ENCODE measurements at places on chromosomes 7 and 10.

DNA sequence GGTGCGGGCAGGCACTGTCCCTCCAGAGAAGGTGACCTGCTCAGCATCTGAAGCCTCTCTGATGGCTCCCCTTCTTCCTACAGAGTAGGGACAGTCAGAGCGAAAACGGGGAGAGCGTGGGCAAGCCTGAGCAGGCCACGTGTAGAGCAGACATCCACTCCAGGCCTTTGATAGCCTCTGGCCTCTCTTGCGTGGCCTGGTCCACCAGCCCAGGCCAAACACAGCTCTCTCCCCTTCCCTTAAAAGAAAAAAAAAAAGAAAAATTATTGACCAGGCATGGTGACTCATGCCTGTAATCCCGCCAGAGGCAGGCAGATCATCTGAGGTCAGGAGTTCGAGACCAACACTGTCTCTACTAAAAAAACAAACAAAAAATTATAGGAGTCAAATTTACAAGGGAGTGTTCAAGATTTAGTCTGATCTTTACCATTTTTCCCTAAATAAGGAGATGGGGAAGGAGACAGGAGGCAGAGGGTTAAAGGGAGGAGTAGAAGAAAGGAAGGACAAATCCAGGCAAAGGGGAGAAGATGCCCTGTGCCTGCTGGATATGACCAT is 84.8 kb downstream of the PLXNA4 start:
- DNase-seq, result no peak

- DNase-seq, result no peak
These were observed 583.7 kb downstream of the GATA3 start for GRCh38 chr10:8638088-8638672.

- no peak for DNase-seq
These were observed 107.4 kb downstream of the DNAJB6 start for GRCh38 chr7:157444011-157444842.

DNA sequence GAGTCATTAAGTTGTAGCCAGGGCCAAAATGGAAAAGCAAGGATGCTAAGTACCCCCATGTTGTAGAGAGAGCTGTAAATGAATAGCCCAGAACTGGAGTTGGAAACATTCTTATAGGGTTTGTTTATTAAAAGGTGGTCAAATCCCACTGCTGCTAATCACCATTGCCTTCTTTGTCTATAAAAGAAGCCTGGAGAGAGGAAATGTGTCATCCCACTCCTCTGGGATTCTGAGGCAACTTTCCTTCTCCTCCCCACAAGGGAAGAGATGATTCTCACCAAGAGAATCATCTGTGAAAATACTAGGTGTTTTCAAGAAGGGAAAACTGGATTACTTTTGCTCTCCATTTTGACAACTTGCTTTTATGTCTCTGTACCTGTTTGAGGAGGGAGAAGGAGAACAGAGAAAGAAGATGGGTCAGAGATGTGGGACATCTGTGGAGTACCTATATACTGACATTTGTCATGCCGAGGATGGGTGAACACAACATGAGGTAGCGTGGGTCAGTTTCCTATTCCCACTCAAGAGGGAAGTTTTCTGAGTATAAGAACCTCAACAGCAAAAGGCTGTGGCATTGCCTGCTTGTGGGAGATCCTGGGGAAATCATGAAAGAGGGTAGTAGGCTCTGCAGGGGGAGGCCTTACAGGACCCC is 262.2 kb downstream of the KIF20B start:
- no peak for DNase-seq

- no peak for DNase-seq
These were observed 37.5 kb downstream of the HELLS start for GRCh38 chr10:94583124-94583523.

GRCh38 chr7:99437946-99438572 is 539 bp downstream of the PTCD1 start:
- no peak for DNase-seq

- DNase-seq, result no peak
These were observed 7.2 kb upstream of the GRID1 start for GRCh38 chr10:86373828-86374227.

GRCh38 chr7:126792521-126792920 is 460.2 kb downstream of the GRM8 start:
- DNase-seq, result no peak

DNA sequence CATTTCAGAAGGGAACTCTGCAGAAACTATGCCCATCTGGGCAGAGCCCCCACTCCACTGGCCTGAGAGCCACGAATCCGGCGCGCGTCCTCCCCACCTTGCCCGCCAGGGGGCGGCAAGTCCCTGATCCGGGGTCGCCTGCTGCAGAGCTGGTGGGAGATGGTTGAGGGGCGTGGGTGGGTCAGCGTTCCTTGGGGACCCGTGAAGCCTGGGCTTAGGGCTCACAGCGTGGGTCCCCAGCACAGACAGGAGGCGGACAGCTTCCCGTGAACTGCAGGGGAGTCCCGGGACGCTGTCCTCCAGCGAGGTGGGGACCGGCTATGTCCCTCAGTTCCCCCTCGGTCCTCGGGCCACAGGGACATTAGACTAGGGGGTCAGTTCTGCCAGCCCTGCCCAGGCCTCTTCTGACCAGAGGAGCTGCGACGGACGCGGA is 585 bp upstream of the POP7 start:
- peak; percentile 73 for DNase-seq

GRCh38 chr10:28118985-28119628 is 120.2 kb upstream of the ODAD2 start:
- DNase-seq, result peak; percentile 1

GRCh38 chr10:106399112-106399511 is 765.4 kb downstream of the SORCS1 start:
- DNase-seq, result no peak

- no peak for DNase-seq
These were observed 62.2 kb downstream of the GRID1 start for GRCh38 chr10:86304436-86304835.

DNA sequence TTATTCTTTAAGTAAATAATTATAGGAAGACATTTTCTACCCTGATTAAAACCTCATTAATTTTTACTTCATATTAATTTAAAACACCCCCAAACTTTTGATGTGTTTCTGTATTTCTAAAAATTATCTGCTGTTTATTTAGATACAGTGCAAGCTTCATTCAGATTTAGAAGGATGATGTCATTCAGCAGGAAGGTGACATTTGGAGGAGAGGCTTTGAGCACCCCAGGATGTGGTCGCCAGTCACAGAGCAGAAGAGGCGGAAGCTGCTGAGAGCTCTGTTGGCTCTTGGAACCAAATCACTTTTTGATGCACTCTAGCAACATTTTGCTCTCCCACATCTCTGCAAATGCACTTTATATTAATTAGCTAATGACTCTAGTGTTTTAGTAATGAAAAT is 233.9 kb upstream of the CACNA2D1 start:
- peak; percentile 79 for DNase-seq

GRCh38 chr7:20320322-20320721 is 10.4 kb upstream of the ITGB8 start:
- no peak for DNase-seq

GRCh38 chr7:467856-468545 is 51.6 kb downstream of the PDGFA start:
- no peak for DNase-seq

DNA sequence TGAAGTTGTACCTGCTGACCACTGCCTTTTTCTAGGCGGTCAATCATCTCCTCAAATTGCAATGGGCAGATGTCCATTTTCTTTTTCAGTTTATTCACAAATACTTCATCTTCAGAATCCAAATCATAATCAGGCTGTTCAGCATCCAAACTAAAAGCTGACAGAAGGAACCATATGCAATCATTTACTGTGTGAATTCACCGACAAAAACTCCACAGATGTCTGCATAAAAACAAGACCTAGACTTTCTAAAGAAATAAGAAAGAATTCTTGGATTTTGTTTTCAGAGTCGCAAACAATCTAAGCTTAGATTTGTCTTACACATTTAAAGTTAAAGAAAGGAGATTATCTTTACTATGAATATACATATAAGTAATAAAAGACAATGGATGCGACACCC is 53.4 kb downstream of the EPC1 start:
- DNase-seq, result no peak

DNA sequence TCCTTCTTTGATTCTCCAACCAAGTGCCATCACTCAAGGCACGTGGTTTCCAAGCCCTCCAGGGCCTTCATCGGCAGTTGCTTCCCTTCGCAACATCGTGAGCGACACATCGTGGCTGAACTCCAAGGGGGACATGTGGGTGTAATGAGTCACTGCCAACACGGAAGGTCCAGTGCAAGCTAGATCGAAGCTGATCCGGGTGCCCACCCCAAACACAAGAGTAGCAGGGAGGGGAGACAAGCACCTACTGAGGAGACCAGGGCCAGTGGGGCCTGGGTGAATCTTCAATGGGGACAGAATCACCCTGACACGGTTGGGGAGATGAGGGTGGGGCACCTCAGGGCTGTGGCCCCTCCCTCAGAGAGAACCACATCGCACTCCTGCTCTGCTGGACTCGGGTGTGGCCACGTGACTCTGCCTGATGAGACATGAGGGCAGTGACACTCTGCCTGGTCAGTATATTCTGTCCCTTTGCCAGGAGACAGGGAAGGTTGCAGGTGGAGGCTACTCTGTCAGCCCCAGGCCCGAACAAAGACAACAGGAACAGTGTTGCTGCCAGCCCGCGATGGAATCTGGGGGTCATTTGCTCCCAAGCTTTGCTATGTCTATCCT is 36.8 kb upstream of the HSPA12A start:
- DNase-seq, result no peak

- DNase-seq, result no peak
These were observed 53.5 kb upstream of the WAC start for GRCh38 chr10:28479425-28479865.

DNA sequence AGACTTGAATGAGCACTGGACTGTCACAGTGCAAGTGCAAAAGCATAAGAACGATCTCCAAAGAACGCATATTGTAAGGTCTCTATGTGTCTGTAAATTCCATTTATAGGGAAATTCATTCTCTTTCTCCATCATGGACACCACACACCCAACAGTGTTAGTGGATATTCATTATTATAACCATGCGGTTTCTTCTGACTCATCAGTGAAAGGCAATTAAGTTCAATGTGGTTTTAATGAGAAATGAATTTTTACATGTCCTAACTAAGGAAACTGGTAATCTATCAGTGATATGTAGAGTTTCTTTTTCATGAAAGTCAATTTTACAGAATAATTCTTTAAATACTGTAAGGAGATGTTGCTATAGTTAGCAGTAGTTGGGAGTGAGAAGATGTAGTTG is 25.9 kb downstream of the GIMAP8 start:
- no peak for DNase-seq

DNA sequence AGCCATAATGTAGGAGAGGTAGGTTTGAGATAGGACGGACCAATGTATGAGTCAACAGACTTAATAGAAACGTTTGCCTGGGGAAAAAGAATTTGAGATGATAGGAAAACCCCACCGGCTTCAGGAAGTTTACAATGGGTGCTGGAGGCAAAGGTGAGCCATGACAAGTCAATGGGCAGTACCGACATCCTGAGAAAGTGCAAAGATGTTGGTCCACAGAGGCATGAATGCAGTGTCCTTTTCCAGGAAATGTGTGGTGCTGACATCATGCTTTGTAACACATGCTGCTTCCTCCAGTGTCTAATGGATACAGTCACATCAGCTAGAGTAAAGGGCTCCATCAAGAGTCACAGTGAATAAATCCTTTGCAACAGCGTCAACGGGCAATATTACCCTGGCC is 533.6 kb downstream of the INHBA start:
- no peak for DNase-seq

- DNase-seq, result no peak
These were observed 200.6 kb downstream of the CHCHD3 start for GRCh38 chr7:132881317-132881716.

DNA sequence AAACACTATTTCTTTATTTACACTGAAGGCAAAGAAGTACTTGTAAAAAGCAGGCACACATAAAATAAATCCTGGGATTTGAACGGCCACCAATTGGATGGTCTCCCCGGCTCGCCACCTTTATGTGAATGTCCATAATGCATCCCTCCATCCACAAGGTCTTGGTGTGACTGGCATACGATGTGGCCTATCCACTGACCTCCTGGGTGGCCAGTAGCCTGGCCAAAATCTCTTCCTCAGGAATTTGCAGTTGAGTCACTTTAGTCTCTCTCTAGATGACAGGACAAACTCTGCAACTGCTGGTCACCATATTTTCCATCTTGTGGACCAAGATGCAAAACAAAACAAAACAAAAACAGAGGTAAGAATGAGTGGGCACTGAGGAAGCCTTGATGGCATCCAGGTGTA is 39.1 kb downstream of the CDK1 start:
- DNase-seq, result no peak

GRCh38 chr10:70905071-70906021 is 17.0 kb upstream of the PCBD1 start:
- no peak for DNase-seq

DNA sequence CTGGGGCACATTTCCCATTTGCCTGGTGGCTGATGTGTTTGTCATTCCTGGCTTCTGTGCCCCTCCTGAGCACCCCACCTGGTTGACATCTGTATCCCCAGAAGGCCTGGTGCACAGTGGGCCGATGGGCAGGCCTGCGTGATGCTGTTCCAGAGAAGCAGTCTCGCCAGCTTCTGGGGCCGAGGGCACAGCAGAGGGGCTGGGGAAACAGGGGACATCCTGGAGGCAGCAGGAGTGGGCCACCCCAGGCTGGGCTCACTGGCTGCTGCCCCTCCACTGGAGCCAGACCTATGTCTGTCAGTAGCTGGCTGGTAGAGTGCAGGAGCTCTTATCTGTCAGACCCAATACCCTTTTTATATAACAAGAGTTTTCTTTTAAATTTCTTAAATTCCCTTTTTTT is 896 bp upstream of the MYL7 start:
- no peak for DNase-seq

DNA sequence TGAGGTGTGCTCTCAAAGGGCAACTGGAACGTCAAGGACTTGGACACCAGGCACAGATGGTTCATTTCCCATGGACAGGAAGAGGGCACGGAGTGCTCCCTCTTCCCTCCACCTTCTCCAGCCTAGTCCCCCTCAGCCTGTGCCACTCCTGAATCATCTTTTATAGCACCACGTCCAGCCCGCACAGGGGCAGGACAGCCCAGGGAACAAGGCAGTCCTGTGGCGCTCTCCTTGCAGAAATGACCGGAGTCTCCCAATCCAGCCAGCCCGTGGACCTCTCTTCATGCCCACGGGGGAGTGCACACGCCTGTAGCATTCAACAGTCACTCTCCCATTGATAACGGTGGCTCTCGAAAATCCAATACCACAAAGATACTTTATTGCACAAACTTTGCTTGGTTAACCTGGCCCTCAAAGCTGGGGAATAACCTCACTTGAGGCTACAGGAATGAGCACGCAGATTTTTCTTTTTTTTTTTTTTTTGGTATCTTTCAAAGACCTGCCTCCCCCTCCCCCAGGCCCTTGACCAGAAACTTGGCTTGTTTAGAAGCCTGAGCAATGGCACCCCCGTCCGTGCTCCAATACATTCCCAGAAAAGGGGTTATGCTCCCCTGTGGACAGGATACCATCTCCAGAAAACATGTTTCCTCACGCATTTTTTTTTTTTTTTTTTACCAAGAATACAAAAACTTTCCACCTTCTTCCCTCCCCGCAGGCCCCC is 733 bp downstream of the PRKCQ start:
- DNase-seq, result peak; percentile 45

GRCh38 chr7:68729371-68729770 is 868.9 kb upstream of the AUTS2 start:
- DNase-seq, result no peak

GRCh38 chr10:119634219-119634544 is 17.0 kb upstream of the BAG3 start:
- DNase-seq, result no peak
